ENCODE measurements at places on chromosomes 13 and 19.

GRCh38 chr13:85661675-85662074 is 137.5 kb downstream of the SLITRK6 start:
- DNase-seq = no peak

- no peak for DNase-seq
Measured at GRCh38 chr19:1914826-1915341, 9.7 kb downstream of the ADAT3 start.

DNA sequence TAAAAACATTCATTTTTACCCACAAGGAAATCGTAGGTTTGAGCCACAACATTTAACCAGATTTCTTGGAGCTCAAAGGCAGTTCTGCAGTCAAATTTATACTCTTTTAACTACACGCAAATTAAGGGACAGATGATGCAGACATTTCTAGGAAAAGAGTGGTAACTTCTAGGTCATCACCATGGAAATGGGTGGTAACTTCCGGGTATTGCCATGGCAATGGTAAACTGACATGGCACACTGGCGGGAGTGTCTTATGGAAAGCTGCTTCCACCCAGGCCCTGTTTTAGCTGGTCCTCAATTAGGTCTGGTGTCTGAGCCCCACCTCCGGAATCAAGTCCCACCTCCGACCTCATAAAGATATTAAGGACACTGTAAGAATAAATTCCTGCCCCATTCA is 10.4 kb upstream of the LYPD5 start:
- no peak for DNase-seq

DNA sequence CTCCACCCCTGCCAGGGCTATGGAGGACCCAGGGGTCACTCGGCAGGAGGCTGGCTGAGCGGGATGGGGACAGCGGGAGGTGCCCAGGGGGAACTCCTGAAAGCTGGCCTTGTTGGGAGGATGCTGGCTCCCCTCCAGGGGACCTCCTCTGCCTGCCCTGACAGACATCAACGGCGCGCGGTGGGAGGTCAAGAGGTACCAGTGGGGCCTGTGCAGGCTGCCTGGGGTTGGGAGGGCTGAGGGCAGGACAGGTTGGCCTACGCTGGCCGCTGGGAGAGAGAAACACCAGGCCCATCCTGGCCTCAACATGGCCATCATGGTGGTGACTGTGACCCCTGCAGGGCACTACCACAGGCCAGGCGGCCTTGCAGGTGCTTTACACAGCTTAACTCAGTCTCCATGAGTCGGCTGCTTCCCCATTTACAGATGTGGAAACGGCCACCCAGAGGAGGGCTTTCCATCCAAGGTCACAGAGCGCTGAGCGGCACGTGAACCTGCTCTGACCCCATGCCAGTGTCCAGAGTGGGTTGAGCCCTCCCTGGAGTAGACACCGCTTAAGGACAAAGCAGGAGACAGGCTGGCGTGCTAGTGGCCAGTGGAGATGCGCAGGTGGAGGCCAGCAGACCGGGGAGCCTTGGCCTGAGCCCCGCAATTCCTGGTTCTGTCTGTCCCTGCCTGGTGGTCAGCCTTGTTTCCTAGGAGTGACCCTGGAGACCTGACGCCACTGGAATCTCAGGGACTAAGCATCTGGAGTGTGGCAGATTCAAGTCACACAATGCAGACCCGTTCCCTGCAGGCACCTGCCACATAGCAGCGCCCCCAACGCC is 27.6 kb downstream of the CEBPG start:
- no peak for DNase-seq

GRCh38 chr19:13978351-13979243 is 26.3 kb downstream of the DCAF15 start:
- DNase-seq = no peak

DNA sequence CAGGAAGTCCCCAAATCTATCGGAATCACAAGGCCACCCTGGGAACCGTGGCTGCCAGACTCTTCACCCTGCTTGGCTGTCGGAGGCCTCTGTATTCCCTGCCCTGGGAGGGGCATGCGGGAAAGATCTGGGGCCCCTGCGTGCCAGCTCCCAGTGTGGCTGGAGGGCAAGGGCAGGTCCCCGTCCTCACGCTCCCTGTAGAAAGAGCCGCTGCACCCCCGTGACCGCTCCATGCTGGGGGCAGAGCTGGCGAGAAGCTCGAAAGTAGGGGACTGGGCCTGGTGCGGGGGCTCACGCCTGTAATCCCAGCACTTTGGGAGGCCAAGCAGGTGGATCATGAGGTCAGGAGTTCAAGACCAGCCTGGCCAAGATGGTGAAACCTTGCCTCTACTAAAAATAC is 208.4 kb upstream of the SOX1 start:
- DNase-seq = no peak

GRCh38 chr19:18093439-18094161 is 4.0 kb upstream of the MAST3 start:
- DNase-seq = no peak

GRCh38 chr19:7739801-7740681 is 7.3 kb downstream of the CD209 start:
- DNase-seq = no peak

- no peak for DNase-seq
Measured at GRCh38 chr19:39017026-39017425, 15.3 kb downstream of the FBXO27 start.

DNA sequence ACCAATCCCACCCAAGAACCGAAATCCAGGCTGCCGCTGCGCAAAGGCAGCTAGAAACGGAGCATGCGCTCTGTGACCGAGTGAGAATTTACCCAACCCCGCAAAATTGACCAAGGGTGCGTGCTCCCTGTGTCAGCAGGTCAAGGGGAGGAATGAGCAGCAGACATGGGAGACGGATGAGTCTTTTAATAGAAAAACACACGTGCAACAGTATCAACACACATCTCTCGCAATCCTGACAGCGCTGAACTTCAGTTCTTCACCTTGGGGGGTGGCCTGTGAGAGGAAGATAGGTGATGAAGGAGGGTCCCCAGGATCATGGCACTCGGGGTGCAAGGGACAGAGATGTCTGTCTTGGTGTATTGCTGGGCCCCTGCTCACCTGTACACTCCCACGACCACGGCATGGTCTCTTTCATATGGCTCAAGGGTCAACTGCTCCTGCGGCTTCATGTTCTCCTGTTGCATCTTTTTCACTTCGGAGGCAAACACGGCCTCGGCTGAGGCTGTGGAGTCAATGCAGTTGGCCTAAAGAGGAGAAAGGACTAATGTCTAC is 402 bp upstream of the DYRK1B start:
- no peak for DNase-seq

DNA sequence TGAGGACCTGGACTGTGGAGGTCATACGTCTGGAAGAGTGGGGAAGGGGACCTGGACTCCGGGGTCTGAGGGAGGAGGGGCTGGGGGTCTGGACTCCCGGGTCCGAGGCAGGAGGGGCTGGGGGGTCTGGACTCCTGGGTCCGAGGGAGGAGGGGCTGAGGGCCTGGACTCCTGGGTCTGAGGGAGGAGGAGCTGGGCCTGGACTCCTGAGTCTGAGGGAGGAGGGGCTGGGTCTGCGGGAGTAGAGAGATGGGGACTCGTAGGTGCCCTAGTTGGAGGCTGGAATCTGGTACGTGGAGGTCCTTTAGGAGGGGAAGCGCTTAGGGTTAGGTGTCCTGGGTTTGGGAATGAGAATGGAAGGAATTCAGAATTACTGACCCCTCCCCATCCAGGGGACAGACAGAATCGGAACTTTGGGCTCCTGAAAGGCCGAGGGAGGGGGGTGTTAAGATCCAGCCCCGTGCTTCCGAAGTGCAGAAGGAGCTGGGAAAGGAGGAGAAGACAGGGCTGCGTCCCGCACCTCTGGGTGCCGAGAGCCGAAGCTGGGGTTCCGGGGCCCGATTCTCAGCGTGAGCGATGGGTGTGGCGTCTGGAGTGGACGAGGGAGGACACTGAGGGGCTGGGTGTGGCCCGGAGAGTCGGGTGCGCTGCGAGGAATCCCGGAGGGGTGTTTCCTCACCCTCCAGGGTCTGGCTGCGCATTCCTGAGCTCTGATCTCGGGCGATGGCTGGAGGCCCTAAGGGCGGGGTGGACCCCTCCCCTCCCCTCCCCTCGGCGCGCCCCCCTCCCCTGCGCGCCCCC is 608 bp downstream of the MYADM start:
- DNase-seq = no peak

DNA sequence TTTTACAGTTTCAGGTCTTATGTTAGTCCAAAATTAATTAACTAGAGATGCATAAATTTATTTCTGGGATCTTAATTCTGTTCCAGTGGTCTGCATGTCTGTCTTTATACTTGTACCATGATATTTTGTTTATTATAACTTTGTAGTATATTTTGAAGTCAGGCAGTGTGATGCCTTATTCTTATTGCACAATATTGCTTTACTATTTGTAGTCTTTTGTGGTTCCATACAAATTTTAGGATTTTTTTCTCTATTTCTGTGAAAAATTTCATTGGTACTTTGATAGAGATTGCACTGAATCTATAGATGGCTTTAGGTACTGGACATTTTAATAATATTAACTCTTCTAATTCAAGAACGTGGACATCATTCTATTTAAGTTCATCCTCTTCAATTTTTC is 304.0 kb downstream of the GPC5 start:
- DNase-seq = no peak

GRCh38 chr19:13337181-13337580 is 169.1 kb downstream of the CACNA1A start:
- DNase-seq = no peak

GRCh38 chr13:32225481-32225931 is 89.7 kb downstream of the ZAR1L start:
- no peak for DNase-seq

- no peak for DNase-seq
Measured at GRCh38 chr19:39317476-39317875, 3.2 kb downstream of the LRFN1 start.

DNA sequence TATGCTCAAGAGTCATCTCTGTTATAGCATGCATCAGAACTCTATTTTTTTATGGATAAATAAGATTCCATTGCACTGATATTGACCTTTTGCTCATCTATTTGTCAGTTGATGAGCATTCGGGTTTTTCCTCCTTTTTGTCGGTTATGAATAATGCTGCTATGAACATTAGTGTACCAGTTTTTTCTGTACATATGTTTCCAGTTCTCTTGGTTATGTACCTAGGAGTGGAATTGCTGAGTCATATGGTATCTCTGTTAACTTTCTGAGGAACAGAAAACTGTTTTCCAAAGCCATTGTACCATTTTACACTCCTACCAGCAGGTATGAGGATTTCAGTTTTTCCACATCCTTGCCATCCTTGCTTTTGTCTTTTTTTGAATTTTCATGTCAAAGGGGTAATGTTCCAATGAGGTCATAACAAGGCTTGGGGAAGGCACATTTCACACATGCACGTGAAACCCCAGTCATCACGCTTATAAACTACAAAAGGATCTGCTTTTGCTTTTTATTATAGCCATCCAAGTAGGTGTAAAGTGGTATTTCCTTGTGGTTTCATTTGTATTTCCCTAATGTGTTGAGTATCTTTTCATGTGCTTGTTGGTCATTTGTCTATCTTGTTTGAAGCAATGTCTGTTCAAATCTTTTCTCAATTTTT is 14.6 kb downstream of the KBTBD7 start:
- DNase-seq = no peak

GRCh38 chr19:51637362-51637978 is 7.3 kb upstream of the SIGLEC5 start:
- no peak for DNase-seq

GRCh38 chr13:95752677-95753076 is 75.7 kb downstream of the DNAJC3 start:
- no peak for DNase-seq

GRCh38 chr13:65909501-65909900 is 1320.6 kb downstream of the PCDH9 start:
- DNase-seq = no peak

DNA sequence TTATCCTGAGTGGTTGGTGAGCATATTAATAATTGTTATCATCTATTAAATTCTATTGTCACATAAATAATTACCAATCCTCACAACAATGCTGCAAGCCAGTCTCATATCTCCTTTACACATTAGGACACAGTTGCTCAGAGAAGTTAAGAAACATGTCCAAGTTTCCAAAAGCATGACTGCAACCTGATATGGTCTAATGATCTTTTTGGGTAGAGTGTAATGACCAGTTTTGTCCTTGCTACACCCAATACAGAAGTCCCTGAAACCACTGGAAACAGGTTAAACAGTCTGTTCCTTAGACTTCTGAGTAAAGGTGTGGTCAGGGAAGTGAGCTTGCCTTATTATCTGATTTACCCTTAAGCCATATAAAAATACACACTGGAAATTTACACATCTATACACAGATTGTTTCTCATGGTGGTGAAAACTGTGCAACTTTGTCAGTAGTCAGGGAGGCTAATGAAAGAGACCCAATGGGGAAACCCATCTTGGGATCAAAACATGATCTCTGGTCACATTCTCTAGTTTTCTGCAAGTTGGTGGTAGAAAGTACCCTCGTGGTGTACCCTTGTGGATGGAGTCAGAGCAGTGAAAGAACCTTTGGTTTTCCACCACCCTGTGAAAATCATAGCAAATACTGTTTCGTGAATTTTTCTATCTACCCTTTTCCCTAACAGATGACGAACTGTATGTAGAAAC is 146.0 kb upstream of the KLF12 start:
- DNase-seq = no peak

GRCh38 chr19:40163541-40164129 is 27.6 kb upstream of the MAP3K10 start:
- no peak for DNase-seq

DNA sequence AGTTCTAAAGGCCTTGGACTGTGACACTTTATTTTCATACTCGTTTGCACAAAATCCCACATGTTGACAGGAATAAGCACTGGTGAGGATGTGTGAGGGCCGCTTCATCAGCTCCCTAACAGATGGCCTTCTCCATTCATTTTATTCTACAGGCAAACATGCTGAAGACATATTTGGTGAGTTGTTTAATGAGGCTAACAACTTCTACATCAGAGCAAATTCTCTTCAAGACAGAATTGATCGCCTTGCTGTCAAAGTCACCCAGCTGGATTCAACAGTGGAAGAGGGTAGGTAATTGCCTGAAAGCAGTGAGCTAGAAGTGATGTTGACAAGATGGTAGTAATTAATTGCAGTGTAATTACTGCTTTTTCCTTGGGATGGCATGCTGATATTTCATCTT is 95.7 kb downstream of the GPR12 start:
- DNase-seq = no peak

DNA sequence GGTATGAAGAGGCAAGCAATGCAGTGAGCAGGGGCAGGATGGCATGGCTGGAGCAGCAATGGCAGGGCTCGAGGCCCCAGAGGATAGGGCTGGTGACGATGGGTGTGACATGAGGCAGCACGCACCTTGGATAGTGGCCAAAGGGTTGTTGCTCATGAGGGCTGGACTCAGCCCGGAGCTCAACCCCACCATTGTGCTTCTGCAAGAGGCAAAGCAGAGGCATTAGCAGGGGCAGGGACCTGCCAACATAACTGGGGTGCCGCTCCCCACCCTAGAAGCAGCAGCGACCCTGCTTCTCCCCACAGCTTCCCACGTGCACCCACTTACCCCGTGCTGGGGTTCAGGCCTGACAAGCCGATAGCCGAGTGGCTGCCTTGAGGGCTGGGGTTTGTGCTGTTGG is 15.8 kb downstream of the ZNF574 start:
- no peak for DNase-seq

DNA sequence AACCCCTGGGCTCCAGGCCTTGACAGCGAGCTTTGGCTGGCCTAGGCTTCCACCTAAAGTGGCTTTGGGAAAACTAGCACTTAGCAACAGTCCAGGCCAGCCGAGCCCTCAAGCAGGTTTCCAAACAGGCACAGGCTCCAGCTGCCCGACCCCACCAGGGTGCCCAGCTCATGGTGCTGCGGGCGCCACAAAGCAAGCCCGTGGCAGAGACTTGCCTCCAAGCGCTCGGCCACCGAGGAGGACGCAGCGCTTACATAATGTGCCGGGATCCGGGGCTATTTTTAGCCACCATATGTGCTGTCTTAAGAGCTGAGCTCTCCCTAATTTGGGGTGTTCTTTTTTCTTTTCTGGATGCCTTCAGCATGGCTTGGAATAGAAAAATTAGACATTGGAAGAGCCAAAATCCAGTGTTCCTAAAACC is 56.1 kb upstream of the F7 start:
- DNase-seq = no peak

All from DND-41 (cell line).